ENCODE measurements at places on chromosomes 6 and 20.

- DNase-seq, result no peak
Observed at GRCh38 chr6:51303338-51303737, 484.7 kb downstream of the TFAP2B start.

DNA sequence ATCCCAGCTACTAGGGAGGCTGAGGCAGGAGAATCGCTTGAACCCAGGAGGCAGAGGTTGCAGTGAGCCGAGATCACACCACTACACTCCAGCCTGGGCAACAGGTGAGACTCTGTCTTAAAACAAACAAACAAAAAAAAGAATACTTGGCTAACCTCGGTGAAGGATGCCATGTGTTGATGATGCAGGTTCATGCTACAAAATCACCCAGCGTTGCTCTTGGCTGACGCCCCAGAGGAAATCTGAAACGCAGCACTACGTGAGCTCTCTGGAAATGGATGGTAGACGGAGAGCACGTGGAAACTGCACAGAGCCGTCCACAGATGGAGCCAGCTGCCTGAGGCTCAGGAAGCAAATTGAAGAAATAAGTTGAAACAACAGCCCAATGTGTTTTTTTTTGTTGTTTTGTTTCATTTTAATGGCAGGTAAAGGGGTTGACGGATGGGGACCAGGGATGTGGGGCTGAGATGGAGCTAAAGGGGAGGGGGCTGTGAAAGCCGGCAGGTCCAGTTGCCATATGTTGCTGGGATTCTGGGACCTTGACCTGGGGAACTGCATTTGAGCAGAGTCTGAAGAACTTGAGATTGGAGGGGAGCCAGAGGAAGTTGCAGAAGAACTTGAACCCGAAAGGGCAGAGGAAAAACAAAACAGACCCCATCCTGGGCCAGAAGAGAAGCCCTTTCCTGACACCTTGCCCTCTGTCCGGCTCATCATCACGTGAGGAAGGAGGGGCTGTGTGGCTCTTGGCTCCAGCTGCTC, 12.8 kb upstream of the MANBAL start:
- DNase-seq, result peak; percentile 90

DNA sequence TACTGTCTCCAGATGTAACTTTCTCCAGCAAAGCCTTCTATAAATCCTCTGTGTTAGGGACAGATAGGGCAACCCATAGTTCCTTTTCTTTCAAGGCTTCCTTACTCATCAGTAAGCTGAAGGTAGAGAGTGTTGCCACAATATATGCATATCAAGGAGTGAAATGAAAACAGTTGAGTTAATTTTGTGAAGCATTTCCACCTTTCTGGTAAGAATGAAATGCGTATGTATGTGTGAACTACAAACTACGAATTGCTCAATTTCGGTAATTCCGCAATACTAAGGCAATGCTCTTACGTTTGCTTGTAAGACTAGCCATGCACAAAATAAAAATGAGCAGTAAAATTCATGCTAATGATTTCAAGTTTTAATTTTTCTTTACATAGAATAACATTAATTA, 61.2 kb upstream of the HBS1L start:
- DNase-seq, result no peak

- DNase-seq, result no peak
Observed at GRCh38 chr6:41497994-41498393, 48.2 kb upstream of the FOXP4 start.

DNA sequence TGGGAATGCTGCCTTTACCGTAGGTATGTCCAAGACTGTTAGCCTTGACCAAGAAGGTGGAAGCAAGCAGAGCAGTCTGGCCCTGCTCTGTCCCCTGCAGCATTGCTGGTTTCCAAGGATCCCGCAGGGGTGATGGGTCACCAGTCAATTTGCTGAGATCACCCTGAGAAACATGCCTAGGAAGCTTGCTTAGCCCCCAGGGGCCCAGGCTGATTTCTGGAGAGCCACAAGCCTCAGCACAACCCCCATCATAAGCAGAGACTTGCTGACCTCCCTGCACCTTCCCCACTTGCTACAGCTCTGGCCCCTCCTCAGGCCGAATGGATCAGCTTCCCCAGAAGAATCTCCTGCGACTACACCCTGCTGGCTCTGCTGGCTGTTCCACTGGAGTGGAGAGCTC, 21.5 kb downstream of the ARHGAP40 start:
- no peak for DNase-seq

DNA sequence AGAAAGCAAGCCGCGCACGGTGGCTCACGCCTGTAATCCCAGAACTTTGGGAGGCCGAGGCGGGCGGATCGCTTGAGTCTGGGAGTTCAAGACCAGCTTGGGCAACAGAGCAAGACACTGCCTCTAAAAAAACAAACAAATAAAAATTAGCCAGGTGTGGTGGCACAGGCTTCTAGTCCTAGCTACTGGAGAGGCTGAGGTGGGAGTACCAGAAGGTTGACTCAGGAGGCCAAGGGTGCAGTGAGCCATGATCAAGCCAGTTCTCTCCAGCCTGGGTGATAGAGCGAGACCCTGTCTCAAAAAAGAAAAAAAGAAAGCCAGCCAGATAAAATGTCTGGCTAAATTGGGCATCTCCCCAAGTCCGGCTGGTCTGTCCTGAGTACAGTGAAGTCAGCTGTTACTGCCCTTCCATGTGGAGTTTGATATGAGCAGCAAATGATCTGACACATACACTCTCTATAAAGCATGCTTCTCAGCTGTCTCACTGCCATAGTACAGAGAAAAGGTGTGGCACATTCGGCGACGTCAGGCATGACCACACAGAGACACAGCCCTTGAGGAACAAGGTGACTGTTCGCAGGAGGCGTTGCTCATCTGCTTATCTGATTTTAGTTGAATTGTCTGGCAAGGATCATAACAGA, 13.0 kb downstream of the CD83 start:
- DNase-seq, result no peak

- DNase-seq, result no peak
Observed at GRCh38 chr6:52612336-52613054, 35.6 kb upstream of the TRAM2 start.

DNA sequence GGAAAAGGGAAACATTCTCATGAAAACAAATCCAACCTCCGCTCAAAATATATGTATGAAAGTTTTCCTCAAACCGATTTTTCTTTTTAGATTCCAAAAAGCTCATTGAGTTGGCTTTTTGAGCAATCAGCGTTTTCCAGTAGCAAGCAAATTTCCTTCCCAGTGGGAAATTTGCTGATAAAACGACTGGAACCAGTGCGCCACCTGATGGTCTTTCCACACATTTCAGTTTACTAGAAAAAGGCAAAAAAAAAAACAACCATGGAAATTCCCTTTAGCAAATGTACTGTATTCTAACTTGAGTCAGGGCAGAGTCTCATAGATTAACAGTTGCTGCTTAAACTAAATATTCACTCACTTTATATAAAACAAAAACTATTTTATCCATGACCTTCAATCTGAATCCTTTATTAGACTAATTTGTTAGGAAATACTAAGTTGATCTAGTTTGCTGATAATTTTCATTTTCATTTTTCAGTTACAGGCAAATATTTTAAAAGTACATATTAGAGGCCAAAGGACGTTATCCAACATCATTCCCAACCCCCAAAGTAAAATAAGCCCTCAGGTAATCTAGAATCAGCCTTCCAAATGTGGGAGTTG, 271.5 kb downstream of the FOXA2 start:
- DNase-seq, result no peak

GRCh38 chr6:90088009-90088408, 193.7 kb downstream of the GJA10 start:
- no peak for DNase-seq

DNA sequence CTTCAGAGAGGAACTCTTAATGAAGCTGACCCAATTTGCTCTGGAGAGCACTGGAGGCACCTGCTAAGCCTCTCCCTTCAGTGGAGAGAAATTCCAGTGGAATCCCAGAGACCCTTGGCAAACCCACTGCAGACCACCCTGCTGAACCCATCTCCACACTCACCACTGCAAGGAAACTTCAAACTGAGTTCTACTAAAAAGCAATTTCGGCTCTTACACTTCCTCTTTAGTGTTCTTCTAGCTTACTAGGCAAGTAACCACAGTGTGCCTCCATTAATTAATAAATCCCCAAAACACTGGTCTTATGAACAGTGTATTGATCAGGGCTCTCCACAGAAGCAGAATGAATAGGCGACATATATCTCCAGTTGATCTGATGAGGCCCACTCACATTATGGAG, 43.0 kb upstream of the HLA-E start:
- no peak for DNase-seq

- no peak for DNase-seq
Observed at GRCh38 chr20:20709887-20710286, 2.6 kb downstream of the RALGAPA2 start.

GRCh38 chr20:53922901-53923314, 147.5 kb downstream of the BCAS1 start:
- DNase-seq, result peak; percentile 77

GRCh38 chr6:45633272-45633908, 255.7 kb upstream of the SUPT3H start:
- DNase-seq, result no peak

- DNase-seq, result no peak
Observed at GRCh38 chr6:152993431-152993830, 9.1 kb downstream of the MTRF1L start.

DNA sequence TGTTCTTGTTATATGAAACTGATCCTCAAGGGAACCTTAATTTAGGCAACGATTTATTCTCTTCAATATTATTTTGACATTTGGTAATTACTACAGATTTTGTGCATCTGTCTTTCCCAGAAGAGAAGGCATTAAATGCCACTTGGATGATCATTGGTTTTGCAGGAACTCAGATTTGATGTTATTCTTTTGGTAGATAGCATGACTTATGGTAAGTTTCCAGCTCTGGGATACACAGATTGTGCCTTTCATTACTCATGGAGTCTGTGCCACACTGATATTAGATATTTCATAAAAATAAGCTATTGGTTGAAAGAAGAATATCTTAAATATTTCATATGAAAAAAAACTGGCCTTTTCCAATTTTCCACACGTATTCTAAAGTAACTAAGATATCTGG, 120.1 kb downstream of the AIG1 start:
- DNase-seq, result no peak

DNA sequence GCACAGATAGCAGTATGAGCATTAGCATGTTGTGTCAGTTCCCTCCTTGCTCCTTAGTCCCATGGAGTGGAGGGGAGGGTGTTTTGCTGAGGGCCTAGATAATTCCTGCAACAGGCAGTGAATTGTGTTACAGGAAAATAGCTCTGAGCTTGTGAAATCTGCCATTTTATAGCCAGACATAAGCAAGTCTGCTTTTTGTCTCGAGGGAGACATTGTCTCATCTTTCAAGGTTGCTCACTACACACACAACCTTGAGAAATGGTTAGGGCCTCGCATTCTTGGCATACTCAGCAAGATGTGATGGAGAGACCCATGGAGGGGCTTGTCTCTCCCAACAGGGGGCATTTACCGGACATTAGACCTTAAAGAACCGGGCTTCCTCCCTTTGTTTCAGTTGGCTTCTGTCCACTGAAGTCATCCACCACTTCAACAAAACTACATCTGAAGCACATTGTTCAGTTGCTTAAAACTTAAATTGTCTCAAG, 108.0 kb upstream of the FOXO3 start:
- no peak for DNase-seq

GRCh38 chr20:2820896-2821869, 5.0 kb downstream of the TMEM239 start:
- no peak for DNase-seq

DNA sequence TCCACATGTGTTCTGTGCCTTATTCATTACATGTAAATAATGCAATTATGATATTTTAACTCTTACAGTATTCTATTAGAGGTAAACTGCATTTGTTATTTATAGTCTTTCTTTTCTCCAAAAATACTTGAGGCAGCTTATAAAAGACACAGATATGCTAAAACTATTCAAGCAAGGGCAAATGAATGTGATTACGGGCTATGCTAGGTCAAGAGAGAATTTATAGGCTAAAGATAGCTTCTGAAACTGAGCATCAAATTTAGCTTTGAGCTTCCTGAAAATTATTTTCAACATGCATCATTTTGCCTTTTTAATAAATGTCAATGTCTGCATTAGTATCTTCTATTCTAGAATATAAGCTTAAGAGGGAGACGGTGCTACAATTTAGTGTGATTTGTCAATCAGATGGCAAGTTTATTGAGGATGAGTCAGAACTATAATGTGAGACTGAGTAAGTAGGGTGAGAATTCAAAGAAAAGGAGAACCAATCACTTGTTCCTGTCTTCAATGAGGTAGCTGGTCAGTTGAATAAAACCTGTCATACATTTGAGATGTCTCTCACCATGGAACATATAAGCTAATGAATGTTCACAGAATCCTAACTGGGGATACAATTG, 669.4 kb upstream of the CITED2 start:
- DNase-seq, result no peak

DNA sequence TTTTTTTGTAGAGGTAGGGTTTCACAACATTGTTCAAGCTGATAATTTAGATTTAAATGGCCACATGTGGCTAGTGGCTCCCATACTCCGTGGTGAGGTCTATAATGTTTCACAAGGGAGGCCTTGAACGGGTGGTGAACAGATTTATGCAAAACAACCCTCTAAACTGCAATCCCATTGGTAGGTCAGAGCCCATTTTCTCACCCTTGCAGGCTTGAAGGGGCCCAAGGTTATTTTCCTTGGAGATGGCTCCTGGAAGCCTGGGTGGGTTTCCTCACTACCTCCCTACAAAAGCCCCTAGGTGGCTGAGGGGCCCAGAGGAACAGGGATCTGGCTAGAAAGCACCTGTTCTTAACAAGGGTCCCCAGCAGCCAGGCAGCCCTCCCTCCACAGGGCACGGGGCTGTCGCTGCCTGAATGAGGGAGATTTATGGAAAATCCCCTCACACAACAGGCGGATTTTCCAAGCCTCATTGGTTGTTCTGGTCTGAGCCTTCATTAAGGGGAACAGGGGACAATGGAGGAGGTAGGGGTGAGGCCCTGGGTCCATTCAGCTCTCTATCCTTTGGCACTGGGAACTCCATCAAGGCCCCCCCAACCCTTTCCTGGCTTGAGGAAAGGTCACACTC, 64.6 kb downstream of the VEGFA start:
- DNase-seq, result no peak

- no peak for DNase-seq
Observed at GRCh38 chr6:6651335-6651734, 62.8 kb downstream of the LY86 start.

DNA sequence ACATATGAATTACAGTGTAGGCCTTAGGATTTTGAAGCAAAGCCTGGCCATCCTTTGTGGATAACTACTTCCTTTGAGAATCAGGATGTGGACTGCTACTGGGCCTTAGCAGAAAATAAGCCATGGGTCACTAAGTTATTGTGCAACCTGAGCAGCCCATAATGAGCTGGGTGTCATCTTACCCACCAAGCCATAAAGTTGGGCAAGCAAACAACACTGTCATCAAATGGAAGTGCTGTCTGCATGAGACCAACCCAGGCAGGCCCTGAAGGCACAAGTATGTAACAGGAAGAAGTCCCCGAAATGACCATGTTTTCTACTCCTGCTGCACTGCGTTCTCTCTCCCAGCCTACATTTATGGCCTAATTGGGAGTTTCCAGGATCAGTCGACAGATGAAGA, 205.6 kb upstream of the GGTLC1 start:
- no peak for DNase-seq

GRCh38 chr6:43060034-43060754, 763 bp downstream of the KLC4 start:
- DNase-seq, result no peak

GRCh38 chr6:71393471-71393870, 104.9 kb downstream of the OGFRL1 start:
- DNase-seq, result no peak
